ENCODE measurements at places on chromosomes 11 and 22.
A peak's percentile ranks its signal among the peaks of the same experiment; 100 is the strongest.

DNA sequence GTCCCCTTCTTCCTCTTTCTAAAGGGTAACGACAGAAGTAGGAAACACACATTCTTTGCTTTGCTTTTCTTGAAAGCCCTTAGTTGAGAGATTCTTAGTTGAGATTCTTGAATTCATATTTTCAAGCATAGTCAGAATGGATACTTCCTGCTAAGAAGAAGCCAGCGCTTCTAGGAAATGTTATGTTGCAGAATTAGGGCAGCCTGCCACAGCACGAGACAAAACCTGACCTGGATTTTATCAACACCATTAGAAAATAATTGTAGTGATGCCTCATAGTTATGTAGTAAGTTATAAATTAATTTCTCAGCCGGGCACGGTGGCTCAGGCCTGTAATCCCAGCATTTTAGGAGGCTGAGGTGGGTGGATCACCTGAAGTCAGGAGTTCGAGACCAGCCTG, 37.9 kb upstream of the NUP160 start:
- H3K27ac ChIP-seq: peak overlapping the region; percentile 70
- H3K4me3 ChIP-seq: no peak overlapping the region
- no peaks in the 10 kb centered on the region for H3K36me3 ChIP-seq
- no peak for DNase-seq

- H3K36me3 ChIP-seq: peaks cover 47% of the 10 kb centered on the region
- peak overlapping the region; percentile 77 for H3K27ac ChIP-seq
- H3K4me3 ChIP-seq: peak overlapping the region; percentile 95
- H3K27me3 ChIP-seq: no peaks in the 10 kb centered on the region
These were observed 2.0 kb downstream of the SIPA1 start for GRCh38 chr11:65639623-65640482.

GRCh38 chr11:116852261-116853031, 15.0 kb upstream of the APOA1 start:
- H3K4me3 ChIP-seq: peak overlapping the region; percentile 69
- H3K4me1 ChIP-seq: peaks cover 52% of the 10 kb centered on the region
- DNase-seq: no peak
- peak overlapping the region; percentile 90 for H3K27ac ChIP-seq
- no peaks in the 10 kb centered on the region for H3K27me3 ChIP-seq

DNA sequence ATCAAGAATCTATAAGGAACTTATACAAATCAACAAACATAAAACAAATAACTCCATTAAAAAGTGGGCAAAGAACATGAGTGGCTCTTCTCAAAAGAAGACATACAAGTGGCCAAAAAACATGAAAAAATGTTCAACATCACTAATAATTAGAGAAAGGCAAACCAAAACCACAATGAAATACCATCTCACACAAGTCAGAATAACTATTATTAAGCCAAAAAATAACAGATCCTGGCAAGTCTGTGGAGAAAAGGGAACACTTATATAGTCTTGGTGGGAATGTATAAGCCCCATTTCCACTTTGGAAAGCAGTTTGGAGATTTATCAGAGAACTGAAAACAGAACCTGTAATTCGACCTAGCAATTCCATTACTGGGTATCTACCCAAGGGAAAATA, 921.0 kb downstream of the KCNA4 start:
- no peak overlapping the region for H3K4me3 ChIP-seq
- no peak overlapping the region for H3K27ac ChIP-seq
- H3K36me3 ChIP-seq: no peaks in the 10 kb centered on the region
- no peaks in the 10 kb centered on the region for H3K4me1 ChIP-seq
- H3K27me3 ChIP-seq: no peaks in the 10 kb centered on the region

GRCh38 chr11:73661035-73661628, 14.8 kb downstream of the PLEKHB1 start:
- DNase-seq: peak; percentile 73
- H3K27me3 ChIP-seq: no peaks in the 10 kb centered on the region
- H3K27ac ChIP-seq: no peak overlapping the region
- peak overlapping the region; percentile 38 for H3K4me3 ChIP-seq
- peaks cover 11% of the 10 kb centered on the region for H3K4me1 ChIP-seq

DNA sequence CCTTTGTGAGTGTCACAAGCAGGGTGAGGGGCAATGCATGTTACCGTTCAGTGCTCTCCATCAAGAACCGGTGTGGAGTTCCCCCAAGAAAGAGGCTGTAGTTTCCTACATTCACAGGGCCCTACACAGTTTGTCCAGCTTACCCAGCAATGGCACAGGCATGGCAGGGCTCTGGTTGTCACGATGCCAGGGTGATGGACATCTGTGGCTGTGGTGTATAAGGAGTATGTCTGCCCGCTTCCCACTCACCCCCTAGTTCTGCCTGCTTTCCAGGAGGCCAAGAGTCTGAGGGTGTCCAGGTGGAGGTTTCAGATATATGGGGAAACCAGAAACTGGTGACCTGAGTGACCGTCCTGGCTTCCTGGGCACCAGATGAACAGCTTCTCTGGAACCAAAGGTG, 116.1 kb downstream of the PKNOX2 start:
- no peak overlapping the region for H3K27ac ChIP-seq
- no peaks in the 10 kb centered on the region for H3K36me3 ChIP-seq
- H3K27me3 ChIP-seq: peaks cover 4% of the 10 kb centered on the region

GRCh38 chr11:125084057-125084416, 20.9 kb downstream of the SLC37A2 start:
- no peak for DNase-seq
- H3K4me1 ChIP-seq: no peaks in the 10 kb centered on the region
- no peak overlapping the region for H3K4me3 ChIP-seq
- H3K36me3 ChIP-seq: no peaks in the 10 kb centered on the region
- no peak overlapping the region for H3K27ac ChIP-seq

- no peak overlapping the region for H3K4me3 ChIP-seq
- peaks cover 66% of the 10 kb centered on the region for H3K4me1 ChIP-seq
- H3K27me3 ChIP-seq: no peaks in the 10 kb centered on the region
- no peak overlapping the region for H3K27ac ChIP-seq
These were observed 8.8 kb downstream of the MAML2 start for GRCh38 chr11:96334219-96334618.

- no peaks in the 10 kb centered on the region for H3K36me3 ChIP-seq
- no peaks in the 10 kb centered on the region for H3K4me1 ChIP-seq
- no peaks in the 10 kb centered on the region for H3K27me3 ChIP-seq
- DNase-seq: no peak
These were observed 15.4 kb downstream of the SHANK2 start for GRCh38 chr11:71236836-71237475.

- peaks cover 3% of the 10 kb centered on the region for H3K36me3 ChIP-seq
- peaks cover 37% of the 10 kb centered on the region for H3K4me1 ChIP-seq
- no peak for DNase-seq
- H3K4me3 ChIP-seq: peak overlapping the region; percentile 81
- H3K27ac ChIP-seq: peak overlapping the region; percentile 100
These were observed 5.5 kb upstream of the NEAT1 start for GRCh38 chr11:65416841-65417701.

DNA sequence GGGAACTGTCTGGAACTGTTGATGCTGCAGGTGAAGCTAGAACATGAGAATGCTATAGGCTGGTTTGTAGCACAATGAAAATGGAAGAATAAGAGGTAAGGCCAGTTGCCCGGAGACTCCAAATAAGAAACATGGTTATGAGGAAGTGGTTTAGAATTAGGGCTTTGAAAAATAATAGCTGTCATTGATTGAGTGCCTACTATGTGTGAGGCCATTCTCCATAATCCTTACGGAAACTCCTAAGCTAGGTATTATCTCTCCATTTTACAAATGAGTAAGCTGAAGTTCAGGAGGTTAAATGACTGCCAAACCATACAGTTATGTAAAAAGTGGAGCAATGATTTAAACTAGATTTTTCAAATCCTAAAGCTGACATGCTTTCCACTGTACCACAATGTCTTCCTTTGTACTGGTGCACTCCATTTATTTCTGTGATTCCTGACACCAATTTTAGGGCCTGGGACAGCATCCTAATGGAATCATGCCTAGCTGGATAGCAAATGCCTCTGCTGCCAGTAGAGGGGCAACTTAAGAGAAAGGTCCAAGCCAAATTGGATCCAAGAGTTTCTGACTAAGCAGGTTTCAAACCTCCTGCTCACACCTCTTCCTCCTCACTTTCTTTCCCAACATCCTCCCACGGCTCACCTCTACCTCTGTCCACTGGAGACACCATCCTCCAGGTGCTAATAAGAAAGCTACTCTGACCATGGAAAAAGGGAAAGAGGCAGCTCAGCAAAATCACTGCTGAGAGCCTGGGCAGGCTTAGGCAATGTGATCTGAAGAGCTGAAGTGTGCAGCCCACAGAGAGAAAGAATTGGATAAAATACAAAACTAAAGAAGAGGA, 46.9 kb upstream of the PICALM start:
- H3K4me1 ChIP-seq: peaks cover 42% of the 10 kb centered on the region
- H3K27ac ChIP-seq: peak overlapping the region; percentile 83
- peak overlapping the region; percentile 22 for H3K4me3 ChIP-seq
- H3K36me3 ChIP-seq: no peaks in the 10 kb centered on the region

All from activated T-helper 2 cell treated with anti-CD3 and anti-CD28 coated beads, Interferon-gamma antibody, Interleukin-2, Interleukin-4, amounts not matched to agents 10 μg/mL and 5 μg/mL and 100 μg/mL, durations not matched to agents 14 hours and 24 hours and 36 hours (primary cell).